Breast epithelium (tissue), 4 donors: ENCODE measurements at places on chromosomes 16 and 17. TPM values are rescaled to one million over a fixed set of nuclear protein-coding genes. Genes with fewer than 3 reads are reported as not detected.

MYH8 gene
- not detected for total RNA-seq

DNAJA3 gene
- total RNA-seq, result 45.9 TPM

HCRT gene
- total RNA-seq, result not detected

TP53TG3 gene
- not detected for total RNA-seq

CLEC18B gene
- not detected for total RNA-seq

G6PC1 gene
- total RNA-seq, result not detected

CLEC10A gene
- 15.8 TPM for total RNA-seq

MYL4 gene
- total RNA-seq, result not detected

SERPINF2 gene
- total RNA-seq, result 18.4 TPM

COX4I1 gene
- total RNA-seq, result 425 TPM

TBC1D3C gene
- not detected for total RNA-seq

DLG4 gene
- total RNA-seq, result 18.4 TPM

ZNF469 gene
- total RNA-seq, result 0.98 TPM

TBC1D3E gene
- total RNA-seq, result not detected

KRTAP17-1 gene
- total RNA-seq, result not detected

MPP2 gene
- total RNA-seq, result 2.6 TPM

TVP23B gene
- 66.2 TPM for total RNA-seq

CDH16 gene
- total RNA-seq, result not detected

RPL38 gene
- total RNA-seq, result 471 TPM

FSCN2 gene
- 0.48 TPM for total RNA-seq

FN3K gene
- 7.2 TPM for total RNA-seq

KRTAP4-4 gene
- total RNA-seq, result not detected

TBC1D28 gene
- not detected for total RNA-seq

IGF2BP1 gene
- total RNA-seq, result not detected

CD300A gene
- 15.7 TPM for total RNA-seq

CENPV gene
- 25.9 TPM for total RNA-seq

EFCAB13 gene
- 8.8 TPM for total RNA-seq

CCL22 gene
- 0.15 TPM for total RNA-seq

C16orf54 gene
- 2.1 TPM for total RNA-seq

CLEC3A gene
- total RNA-seq, result 0.66 TPM

AGRP gene
- not detected for total RNA-seq

BOLA2B gene
- total RNA-seq, result 258 TPM
